Esophagus (tissue), 2 donors: ENCODE measurements at places on chromosomes 13 and 19. TPM values are rescaled to one million over a fixed set of nuclear protein-coding genes. Genes with fewer than 3 reads are reported as not detected.

ASPDH gene
- polyA plus RNA-seq = not detected

LMTK3 gene
- polyA plus RNA-seq = 2.9 TPM

ADGRE3 gene
- polyA plus RNA-seq = not detected

HTR2A gene
- polyA plus RNA-seq = 0.01 TPM

IL11 gene
- 0.51 TPM for polyA plus RNA-seq

URAD gene
- polyA plus RNA-seq = not detected

RASIP1 gene
- polyA plus RNA-seq = 11.4 TPM

FUT6 gene
- polyA plus RNA-seq = 96.5 TPM

ARRDC5 gene
- 0.08 TPM for polyA plus RNA-seq

NKG7 gene
- polyA plus RNA-seq = 3.2 TPM

CLDND2 gene
- 0.39 TPM for polyA plus RNA-seq

SLC25A42 gene
- 4.2 TPM for polyA plus RNA-seq

GRK1 gene
- polyA plus RNA-seq = not detected

KCTD4 gene
- polyA plus RNA-seq = not detected

IL4I1 gene
- polyA plus RNA-seq = 0.45 TPM

CRB3 gene
- polyA plus RNA-seq = 50.8 TPM

IGFL3 gene
- polyA plus RNA-seq = not detected

RNF113B gene
- polyA plus RNA-seq = not detected

CEACAM16 gene
- polyA plus RNA-seq = not detected

CGB1 gene
- polyA plus RNA-seq = not detected

ZNF880 gene
- polyA plus RNA-seq = 5.4 TPM

PGLYRP2 gene
- polyA plus RNA-seq = 0.02 TPM

KLK10 gene
- polyA plus RNA-seq = 223 TPM

EID2B gene
- 0.57 TPM for polyA plus RNA-seq

ZNF71 gene
- 1.9 TPM for polyA plus RNA-seq

CGB3 gene
- polyA plus RNA-seq = not detected

FPR1 gene
- polyA plus RNA-seq = 0.49 TPM

SOHLH2 gene
- 0.04 TPM for polyA plus RNA-seq

CALM3 gene
- polyA plus RNA-seq = 87.0 TPM

ELAVL3 gene
- not detected for polyA plus RNA-seq

UCHL3 gene
- 72.7 TPM for polyA plus RNA-seq

ZNF850 gene
- polyA plus RNA-seq = 0.55 TPM

CGB5 gene
- not detected for polyA plus RNA-seq

CLIP3 gene
- polyA plus RNA-seq = 7.3 TPM

OR10H1 gene
- polyA plus RNA-seq = not detected

LRRC4B gene
- 0.65 TPM for polyA plus RNA-seq

KLK14 gene
- polyA plus RNA-seq = 0.09 TPM

APOC1 gene
- 2.0 TPM for polyA plus RNA-seq

EPSTI1 gene
- 0.84 TPM for polyA plus RNA-seq

FFAR2 gene
- polyA plus RNA-seq = 1.4 TPM

CCL25 gene
- not detected for polyA plus RNA-seq

ZNF44 gene
- polyA plus RNA-seq = 5.7 TPM

CEACAM7 gene
- 96.6 TPM for polyA plus RNA-seq

MYH14 gene
- 72.9 TPM for polyA plus RNA-seq

SMIM24 gene
- 0.29 TPM for polyA plus RNA-seq

DZIP1 gene
- 3.0 TPM for polyA plus RNA-seq

SULT2A1 gene
- polyA plus RNA-seq = 0.02 TPM

SCEL gene
- 319 TPM for polyA plus RNA-seq

SHD gene
- not detected for polyA plus RNA-seq

CNOT3 gene
- polyA plus RNA-seq = 21.3 TPM

IL27RA gene
- 1.3 TPM for polyA plus RNA-seq

LYL1 gene
- 1.5 TPM for polyA plus RNA-seq

NKPD1 gene
- 1.3 TPM for polyA plus RNA-seq

CEACAM19 gene
- polyA plus RNA-seq = 5.6 TPM

ZNF726 gene
- 2.8 TPM for polyA plus RNA-seq

NBEA gene
- 1.6 TPM for polyA plus RNA-seq
